ENCODE measurements at places on chromosomes 7 and 10.

GRCh38 chr10:35331894-35332640, 4.2 kb upstream of the CCNY start:
- no peaks in the 10 kb centered on the region for H3K36me3 ChIP-seq
- no peaks in the 10 kb centered on the region for H3K27me3 ChIP-seq
- no peak for DNase-seq
- no peak overlapping the region for H3K4me3 ChIP-seq
- peak overlapping the region; percentile 64 for H3K27ac ChIP-seq
- peaks cover 21% of the 10 kb centered on the region for H3K4me1 ChIP-seq

DNA sequence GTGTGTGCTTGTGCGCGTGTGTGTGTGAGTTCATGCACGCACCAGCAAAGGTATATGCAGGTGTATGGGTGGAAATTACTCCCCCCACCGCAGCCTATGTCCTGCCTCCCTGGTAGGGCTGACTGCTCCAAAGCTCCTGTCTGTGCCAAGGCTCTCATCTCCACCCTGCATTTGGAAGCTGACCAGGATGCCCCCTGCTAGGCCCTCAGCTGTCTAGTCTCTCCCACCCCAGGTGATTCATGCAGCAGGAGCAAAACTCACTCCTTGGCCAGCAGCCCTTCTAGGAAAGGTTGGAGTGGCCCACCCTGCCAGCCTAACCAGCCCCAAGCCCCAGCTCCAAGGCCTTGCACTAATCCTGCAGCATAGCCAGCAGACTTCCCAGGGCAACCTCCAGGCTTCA, 148.4 kb downstream of the GRID1 start:
- no peaks in the 10 kb centered on the region for H3K27me3 ChIP-seq
- no peaks in the 10 kb centered on the region for H3K36me3 ChIP-seq
- H3K4me1 ChIP-seq = no peaks in the 10 kb centered on the region
- H3K4me3 ChIP-seq = no peak overlapping the region
- DNase-seq = peak; percentile 34

DNA sequence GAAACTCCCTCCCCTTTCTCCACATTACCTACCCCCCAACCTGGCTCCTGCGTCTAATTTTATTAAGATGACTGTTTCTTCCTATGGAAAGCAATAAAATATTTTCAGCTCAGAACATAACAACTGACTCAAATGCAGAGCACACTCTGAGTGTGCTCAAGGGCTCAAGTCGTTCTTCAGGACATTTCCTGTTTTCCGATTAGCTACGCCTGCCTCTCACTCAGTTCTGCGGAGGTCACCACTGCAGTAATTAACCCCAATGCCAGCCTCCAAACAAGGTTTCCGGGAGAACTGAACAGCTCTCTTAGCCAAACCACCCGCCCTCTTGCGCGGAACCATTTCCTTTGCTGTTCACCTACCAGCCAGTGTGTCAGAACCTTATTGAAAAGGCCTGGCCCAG, 19.3 kb downstream of the MYOF start:
- peaks cover 66% of the 10 kb centered on the region for H3K4me1 ChIP-seq
- H3K27ac ChIP-seq = no peak overlapping the region
- DNase-seq = peak; percentile 31
- peaks cover 3% of the 10 kb centered on the region for H3K36me3 ChIP-seq
- no peaks in the 10 kb centered on the region for H3K27me3 ChIP-seq

DNA sequence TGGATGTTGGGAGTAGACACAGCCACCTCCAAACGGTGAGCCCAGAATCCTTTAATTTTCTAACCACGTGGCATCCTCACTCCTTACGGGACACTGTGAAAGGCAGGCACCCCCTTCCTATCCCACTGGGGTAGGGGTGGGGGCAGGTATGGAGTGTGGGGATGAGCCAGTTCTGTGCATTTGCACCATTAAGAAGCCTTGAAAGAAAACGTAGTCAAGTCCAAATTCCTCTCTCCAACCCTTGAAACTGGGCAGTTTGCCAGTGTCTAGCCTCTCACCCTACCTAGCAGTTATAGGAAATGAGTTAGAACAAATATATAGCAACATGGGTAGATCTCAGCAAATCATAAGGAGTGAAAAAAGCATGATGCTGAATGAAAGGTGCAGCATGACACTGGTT, 92.4 kb upstream of the LEP start:
- no peaks in the 10 kb centered on the region for H3K27me3 ChIP-seq
- no peaks in the 10 kb centered on the region for H3K4me1 ChIP-seq
- DNase-seq = no peak
- no peaks in the 10 kb centered on the region for H3K36me3 ChIP-seq

DNA sequence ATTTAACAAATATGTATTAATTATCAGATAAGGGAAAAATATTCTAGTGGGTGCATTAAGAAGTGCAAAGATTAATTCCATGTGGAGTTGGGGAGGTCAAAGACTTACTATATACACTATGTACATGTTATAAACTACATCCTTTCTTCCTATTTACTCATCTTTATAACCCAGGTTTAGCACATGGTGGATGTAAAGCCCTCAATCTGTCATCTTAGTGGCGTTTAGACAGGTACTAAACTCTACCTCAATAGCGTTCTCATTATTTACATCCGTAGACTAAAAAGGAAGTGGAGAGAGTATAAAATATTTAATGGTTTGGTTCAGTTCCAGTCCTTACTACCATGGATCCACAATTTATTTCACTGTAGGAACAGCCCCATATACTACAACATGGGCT, 14.8 kb upstream of the CELF2 start:
- no peaks in the 10 kb centered on the region for H3K27me3 ChIP-seq
- no peaks in the 10 kb centered on the region for H3K36me3 ChIP-seq
- H3K4me3 ChIP-seq = no peak overlapping the region
- H3K27ac ChIP-seq = no peak overlapping the region
- no peak for DNase-seq
- no peaks in the 10 kb centered on the region for H3K4me1 ChIP-seq
